ENCODE measurements at places on chromosomes 5 and 9. TPM values are rescaled to one million over a fixed set of nuclear protein-coding genes. Genes with fewer than 3 reads are reported as not detected.

The ADRA1B gene
- 2.8 TPM for total RNA-seq

The SHC3 gene
- total RNA-seq, result 0.16 TPM

The FSTL4 gene
- total RNA-seq, result 3.6 TPM

The PCDHB5 gene
- 27.3 TPM for total RNA-seq

The ANKRD18A gene
- not detected for total RNA-seq

The MARCHF11 gene
- total RNA-seq, result not detected

The WDR31 gene
- 2.0 TPM for total RNA-seq

The MINAR2 gene
- not detected for total RNA-seq

The IRF1 gene
- 18.4 TPM for total RNA-seq

The MEIKIN gene
- total RNA-seq, result not detected

The PCDHB13 gene
- 1.3 TPM for total RNA-seq

The TAF11L10 gene
- total RNA-seq, result not detected

The GOLGA2 gene
- total RNA-seq, result 76.2 TPM

The NUTM2F gene
- not detected for total RNA-seq

The PCDHB4 gene
- not detected for total RNA-seq

The IFNE gene
- total RNA-seq, result 0.24 TPM

The PCDHA2 gene
- not detected for total RNA-seq

The SHOC1 gene
- total RNA-seq, result not detected

The DMRT3 gene
- total RNA-seq, result not detected

The FAM221B gene
- not detected for total RNA-seq

The SLIT3 gene
- total RNA-seq, result 12.9 TPM

The TMEFF1 gene
- 1.3 TPM for total RNA-seq

The PRDM9 gene
- total RNA-seq, result not detected
